ENCODE measurements at places on chromosomes 4 and X.

DNA sequence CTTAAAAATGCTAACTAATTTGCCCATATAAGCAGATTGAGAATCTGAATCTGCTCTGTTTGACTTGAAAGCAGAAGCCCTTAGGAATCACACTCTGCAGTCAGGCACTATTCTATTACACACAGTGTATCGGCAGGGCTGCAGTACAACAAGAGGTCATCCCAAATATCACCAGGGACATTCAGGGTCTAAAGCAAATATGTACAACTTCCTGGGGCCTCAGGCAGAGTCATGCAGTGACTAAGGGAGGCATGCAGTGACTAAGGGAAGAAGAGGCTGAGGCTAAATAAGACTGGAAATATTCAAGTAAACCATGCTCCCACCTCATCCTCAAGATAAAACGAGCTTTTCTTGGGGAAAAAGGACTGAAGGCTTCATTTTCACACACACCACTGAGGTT lies 20.9 kb downstream of the MAPK10 start:
- DNase-seq, result no peak

- no peak for DNase-seq
Observed at GRCh38 chrX:68163441-68163840, 269.9 kb downstream of the OPHN1 start.

- DNase-seq, result no peak
Observed at GRCh38 chr4:82352825-82353366, 20.9 kb downstream of the HNRNPD start.

DNA sequence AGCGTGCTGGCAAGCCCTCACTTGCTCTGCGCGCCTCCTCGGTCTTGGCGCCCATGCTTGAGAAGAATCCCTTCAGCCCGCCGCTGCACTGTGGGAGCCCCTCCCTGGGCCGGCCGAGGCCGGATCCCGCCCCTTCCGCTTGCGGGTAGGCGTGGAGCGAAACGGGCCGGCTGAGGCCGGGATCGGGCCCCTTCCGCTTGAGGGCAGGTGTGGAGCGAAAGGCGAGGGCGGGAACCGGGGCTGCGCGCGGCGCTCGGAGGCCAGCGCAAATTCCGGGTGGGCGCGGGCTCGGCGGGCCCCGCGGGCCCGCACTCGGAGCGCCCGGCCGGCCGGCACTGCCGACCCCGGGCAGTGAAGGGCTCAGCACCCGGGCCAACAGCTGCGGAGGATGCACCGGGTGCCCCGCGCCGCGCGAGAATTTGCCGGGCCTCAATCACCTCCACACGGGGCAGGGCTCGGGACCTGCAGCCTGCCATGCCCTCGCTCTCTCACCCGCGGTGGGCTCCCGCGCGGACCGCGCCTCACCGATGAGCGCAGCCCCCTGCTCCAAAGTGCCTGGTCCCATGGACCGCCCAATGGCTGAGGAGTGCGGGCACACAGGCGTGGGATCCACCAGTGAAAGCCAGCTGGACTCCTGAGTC lies 58.1 kb upstream of the GBA3 start:
- no peak for DNase-seq

- DNase-seq, result no peak
Observed at GRCh38 chr4:171875291-171875690, 62.1 kb downstream of the GALNTL6 start.

DNA sequence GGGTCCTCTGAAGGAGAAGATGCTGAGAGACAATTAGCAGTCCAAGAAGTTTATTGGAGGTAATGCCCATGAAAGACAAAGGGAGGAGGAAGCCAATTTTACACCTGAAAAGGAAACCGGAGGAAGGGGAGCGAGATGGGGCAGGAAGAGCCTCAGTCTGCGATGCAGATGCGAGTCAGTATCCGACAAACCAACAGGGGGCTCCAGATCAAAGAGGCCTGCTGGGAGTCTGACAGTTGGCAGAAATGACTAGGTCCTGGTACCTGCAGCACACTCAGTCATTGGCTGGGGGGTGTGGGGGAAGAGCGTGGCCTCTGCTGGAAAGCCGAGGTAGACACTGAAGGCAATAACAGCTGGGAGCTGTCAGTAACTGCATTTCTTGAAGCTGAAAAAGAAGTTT lies 231.1 kb upstream of the CENPE start:
- no peak for DNase-seq

DNA sequence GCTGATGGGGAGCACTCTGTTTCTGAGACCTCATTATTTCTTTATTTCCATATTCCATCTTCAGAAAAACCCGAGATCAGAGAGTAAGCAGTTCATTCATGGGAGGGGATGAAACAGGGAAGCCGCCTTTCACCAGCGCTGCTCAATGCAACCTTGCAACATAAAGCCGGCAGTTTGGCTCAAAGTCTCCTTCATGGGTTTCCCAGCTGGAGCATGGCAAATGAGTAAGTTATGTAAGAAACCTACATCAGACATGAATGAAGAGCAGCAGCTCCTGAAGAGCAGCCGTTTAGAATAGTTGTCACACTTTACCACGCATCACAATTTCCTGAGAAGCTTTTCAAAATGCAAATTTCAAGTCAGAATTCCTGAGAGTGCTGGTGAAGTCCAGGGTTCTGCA lies 578.8 kb downstream of the FSTL5 start:
- no peak for DNase-seq

GRCh38 chr4:142121448-142122350 lies 485.3 kb downstream of the IL15 start:
- DNase-seq, result no peak

DNA sequence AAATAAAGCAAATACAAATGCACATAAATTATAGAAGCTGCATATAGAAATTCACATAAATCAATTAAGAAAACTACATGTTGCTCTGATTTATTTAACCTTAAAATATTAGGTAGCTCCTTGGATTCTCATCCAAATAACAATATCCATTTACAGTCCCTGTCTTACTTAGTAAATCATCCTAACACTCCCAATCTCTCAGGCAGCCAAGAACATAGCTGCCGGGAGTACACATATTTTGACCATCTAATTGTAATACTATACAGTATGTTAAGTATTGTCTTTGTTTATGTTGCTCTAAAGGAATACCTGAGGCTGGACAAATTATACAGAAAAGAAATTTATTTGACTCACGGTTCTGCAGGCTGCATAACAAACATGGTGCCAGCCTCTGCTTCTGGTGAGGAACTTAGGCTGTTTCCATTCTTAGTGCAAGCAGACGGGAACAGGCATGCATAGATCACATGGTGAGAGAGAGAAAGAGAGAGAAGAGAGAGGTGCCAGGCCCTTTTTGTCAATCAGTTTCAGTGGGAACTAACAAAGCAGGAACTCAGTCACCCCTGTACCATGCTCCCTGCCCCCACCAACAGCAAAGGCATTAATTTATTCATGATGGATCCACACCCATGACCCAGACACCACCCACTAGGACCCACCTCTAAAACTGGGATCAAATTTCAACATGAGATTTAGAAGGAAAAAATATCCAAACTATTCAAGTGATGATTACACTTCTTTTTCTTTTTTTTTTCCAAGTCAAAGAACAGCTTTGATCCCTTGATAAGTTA lies 614.8 kb upstream of the TECRL start:
- no peak for DNase-seq

GRCh38 chr4:135492439-135492838 lies 1290.8 kb upstream of the PABPC4L start:
- DNase-seq, result no peak

DNA sequence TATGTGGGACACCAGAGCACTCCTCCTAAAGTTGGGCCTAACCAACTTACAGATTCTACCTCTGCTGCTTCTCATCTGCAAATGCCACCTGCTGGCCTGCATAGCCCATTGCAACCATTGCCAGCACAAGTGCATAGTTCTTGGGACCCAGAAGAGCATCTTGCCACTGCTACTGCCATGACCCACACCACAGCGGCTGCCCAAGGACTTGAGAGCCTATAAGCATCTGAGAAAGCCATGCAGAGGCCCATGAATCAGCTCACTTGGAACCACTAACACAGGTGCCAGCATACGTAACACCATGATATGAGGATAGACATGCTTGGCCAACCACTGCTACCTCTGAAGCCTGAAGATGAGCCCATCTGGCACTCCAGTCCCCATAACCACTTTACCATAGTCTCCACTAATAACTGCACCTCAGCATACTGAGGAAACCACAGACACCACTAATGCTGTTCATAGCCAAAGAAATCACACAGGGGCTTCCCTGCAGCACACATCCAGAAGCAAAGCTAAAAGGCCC lies 258.1 kb upstream of the AGTR2 start:
- DNase-seq, result no peak

- DNase-seq, result no peak
Observed at GRCh38 chr4:14117575-14118238, 490.2 kb upstream of the BOD1L1 start.

DNA sequence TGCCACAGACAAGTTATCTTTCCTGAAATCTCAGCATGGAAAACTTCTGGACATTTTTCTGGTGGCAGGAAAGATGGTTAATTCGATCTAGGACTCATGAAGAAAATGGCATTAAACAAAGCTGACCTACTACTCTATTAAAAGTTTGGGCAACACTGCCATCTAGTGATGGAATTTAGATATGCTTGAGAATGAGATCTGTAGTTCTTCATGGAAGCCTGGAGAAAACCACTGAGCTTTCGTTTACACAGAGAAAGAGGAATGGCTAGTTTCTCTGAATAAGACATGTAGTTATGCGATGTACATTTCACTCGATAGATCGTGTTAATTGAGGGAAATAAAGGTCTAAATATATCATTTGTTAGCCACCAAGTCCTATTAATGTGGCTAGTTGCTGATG lies 51.7 kb upstream of the CHRDL1 start:
- no peak for DNase-seq

DNA sequence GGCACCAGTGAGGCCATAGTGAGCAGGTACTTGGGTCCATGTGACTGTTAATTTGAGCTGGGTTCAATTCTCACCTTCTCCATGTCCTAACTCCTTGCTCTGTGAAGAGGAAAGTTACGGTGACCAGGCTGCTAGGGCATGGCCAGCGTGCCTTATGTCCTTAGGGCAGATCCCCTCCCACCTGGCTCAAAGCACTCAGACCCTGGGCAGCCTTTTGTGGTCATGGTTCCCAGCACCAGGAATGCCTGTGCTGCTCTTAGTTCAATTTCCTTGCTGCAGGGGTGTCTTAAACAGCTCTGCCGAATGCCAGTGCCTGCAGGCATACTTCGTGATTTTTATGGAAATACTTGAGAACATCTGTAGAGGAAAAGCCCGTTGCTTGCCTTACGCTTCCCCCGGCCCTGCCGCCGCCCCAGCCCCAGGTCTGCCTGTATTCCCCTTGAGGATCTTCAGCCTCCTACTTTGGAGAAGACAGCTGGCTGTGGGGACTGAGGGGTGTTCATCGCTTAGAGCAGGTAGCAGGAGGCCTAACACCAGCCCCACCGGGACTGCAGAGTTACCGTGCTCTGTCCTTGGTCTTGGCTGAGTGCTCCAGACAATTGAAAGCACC lies 3.1 kb upstream of the CDK16 start:
- no peak for DNase-seq

DNA sequence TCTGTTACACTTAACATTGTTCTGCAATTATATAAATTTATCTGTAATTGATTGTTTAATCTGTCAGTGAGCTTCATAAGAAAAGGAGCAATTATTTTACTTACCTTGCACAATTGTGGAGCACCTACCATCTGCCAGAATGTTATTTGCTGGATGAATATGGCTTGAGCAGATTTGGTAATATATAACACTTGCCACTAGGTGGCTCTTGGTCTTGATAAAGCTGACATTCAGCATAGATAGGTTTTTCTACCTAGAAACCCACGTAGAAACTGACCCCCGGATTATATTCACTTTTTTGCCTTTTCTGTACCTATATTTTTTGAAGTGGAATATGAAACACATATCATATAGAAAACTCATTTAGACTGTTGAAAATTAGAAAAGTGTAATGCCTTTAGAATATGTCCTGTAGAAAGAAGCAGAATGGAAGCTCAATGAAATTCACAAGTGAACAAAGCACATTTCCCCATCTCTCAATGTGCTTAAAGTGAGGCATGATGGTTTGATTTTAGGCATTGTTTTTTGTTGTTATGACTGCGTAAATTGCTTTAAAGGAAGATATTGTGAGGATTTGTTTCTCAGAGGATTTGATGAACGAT lies 9.5 kb downstream of the RBPJ start:
- DNase-seq, result no peak

All from activated CD4-positive, alpha-beta T cell treated with anti-CD3 and anti-CD28 coated beads, Interleukin-2, amount 50 U/mL, for 48 hours (primary cell).